Right renal cortex interstitium (tissue), 3 donors: ENCODE measurements at places on chromosomes 5 and 9. TPM values are rescaled to one million over a fixed set of nuclear protein-coding genes. Genes with fewer than 3 reads are reported as not detected.

GRCh38 chr9:84424931-84425330 is 84.4 kb upstream of the SLC28A3 start:
- DNase-seq = no peak

DNA sequence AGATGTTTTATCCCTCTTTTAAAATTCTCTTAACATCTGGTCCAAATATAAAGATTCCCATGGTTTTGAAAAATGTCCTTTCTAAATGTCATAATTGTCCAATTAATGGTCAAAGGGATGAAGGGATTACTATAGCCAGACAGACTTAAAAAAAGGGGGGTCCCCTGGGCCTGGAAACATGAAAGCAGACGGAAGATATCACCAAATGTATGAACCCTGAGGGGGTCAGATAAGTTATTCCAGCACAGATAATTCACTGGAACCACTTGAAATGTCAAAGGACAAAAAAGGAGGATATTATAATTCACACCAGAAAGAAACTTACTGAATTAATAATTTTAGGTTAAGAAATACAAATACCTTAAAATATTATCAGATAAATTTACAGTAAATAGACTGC is 155.8 kb downstream of the SEMA5A start:
- no peak for DNase-seq

DNA sequence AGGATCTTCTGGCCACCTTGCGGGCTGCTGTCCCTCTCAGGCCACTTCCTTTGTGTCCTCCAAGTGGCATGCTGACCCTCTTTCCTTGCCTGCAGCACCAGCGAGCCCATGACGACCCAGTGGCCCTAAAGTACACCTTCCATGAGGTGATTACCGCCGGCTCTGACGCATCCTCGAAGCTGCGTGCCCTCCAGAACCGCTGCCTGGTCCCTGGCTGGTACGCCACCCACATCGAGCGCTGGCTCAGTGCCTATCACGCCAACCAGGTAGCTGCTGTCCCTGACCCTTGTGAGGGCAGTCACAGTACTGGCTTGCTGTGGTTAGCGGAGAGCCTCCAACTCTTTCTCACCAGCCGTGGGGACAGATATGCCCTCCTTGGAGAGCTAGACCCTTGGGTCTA is 40.2 kb downstream of the NDST1 start:
- DNase-seq = no peak

- no peak for DNase-seq
These were observed 284.3 kb upstream of the IRX4 start for GRCh38 chr5:2166979-2167377.

- no peak for DNase-seq
These were observed 15.4 kb downstream of the MACIR start for GRCh38 chr5:103273952-103274351.

GRCh38 chr9:12790001-12790400 is 15.2 kb downstream of the LURAP1L start:
- no peak for DNase-seq

- no peak for DNase-seq
These were observed 956.8 kb downstream of the TLE1 start for GRCh38 chr9:80732506-80732905.

DNA sequence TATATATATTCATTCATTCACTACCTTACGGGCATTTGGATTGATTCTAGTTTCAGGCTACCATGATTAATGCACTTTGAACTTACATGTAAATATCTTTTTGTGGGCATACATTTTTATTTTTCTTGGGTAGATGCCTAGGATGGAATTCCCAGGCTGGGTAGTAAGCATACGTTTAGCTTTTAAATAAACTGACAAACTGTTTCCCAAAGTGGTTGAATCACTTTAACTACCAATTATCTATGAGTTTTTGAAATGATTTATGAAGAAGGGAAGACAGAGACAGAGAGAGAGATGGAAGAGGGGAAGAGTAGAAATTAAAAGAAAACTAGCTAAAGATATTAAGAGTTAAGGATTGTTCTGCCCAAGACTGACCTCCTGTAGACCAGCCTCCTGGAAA is 612.6 kb downstream of the PSAT1 start:
- no peak for DNase-seq

GRCh38 chr5:170135796-170136490 is 30.2 kb downstream of the FOXI1 start:
- DNase-seq = no peak

DNA sequence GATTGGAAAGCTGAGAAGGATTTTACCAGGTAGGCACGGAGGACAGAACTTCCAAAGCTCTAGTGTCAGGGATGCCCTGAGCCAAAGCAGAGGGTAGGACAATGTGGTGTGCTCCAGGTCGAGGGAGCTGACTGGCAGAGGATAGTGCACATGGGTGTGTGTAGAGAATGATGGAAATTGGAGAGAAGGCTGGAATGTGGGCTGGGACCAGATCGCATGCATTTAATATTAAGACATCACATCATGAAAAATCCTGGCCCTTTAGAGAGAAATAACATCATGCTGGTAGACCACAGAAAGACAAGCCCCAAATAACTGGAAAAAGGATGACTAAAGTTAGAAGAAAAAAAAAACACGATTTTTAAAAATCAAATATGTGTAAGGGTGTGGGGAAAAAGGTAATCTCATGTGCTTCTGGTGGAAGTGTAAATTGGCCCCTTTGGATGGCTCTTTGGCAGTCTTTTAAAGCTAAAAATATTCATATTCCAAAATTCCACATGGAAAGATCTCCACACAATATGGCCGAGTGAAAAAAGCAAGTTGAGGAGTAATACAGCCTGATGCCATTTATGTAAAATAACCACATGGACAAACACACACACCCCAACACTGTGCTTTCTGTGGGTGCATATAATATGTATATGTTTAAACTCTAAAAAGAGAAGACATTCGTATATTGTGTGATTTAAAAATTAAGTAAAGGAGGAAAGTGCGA is 67.0 kb upstream of the TGFBR1 start:
- no peak for DNase-seq

- no peak for DNase-seq
These were observed 13.8 kb downstream of the MACIR start for GRCh38 chr5:103272377-103272776.

GRCh38 chr5:10503321-10503720 is 60.5 kb upstream of the ANKRD33B start:
- DNase-seq = no peak

GRCh38 chr5:127517110-127517479 is 345 bp upstream of the PRRC1 start:
- peak; percentile 5 for DNase-seq

DNA sequence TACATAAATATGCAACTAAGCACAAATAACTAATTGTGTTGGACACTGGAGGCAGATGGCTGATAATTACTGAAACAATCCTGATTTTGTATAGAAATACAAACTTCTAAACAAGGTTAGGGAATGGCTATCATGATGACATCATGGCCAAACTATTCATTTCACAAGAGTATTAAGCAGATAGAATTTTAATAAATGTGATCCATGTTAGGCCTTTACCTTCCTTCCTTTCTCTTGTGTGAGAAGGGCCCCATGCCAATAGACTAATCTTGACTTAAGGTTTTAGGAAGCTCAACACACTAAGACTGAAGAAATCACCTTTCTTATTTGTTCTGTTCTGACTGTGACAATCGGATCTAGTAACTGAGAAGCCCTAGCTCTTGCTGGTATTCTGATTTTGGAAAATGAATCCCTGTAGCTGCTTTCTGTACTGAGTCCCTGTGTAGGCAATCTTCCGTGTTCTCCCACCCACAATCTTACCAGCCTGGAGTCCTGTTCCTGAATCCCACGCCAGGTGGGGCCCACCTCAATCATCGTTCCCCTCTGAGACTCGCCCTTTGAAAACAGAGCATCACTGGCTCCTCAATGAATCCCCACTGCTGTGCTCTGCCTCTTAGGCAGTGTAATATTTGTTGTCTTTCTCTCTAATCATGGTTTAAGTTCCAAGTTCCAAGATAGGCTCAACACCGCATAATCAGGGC is 168.7 kb upstream of the GNA14 start:
- DNase-seq = no peak

GRCh38 chr9:90838098-90838497 is 36.5 kb downstream of the SYK start:
- no peak for DNase-seq

- DNase-seq = no peak
These were observed 355 bp downstream of the TLE4 start for GRCh38 chr9:79572032-79572607.

DNA sequence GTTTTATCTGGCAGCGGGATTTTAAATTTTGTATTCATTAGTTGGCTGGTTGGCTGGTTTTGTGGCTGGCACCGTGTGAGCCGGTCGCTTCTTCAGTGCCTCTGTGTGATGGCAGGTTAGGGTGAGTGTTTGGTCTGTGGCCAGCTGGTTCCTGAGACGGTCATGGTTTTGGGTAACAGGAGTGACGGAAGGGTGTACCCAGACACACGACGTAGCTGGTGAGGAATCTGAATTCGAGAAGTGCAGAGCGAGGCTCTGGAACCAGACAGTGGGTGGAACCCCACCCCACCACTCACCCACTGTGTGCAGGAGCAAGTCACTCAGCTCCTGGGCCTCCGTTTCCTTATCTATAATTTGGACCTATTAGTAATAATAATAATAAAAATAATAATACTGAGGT is 2.7 kb downstream of the BTNL9 start:
- DNase-seq = no peak

DNA sequence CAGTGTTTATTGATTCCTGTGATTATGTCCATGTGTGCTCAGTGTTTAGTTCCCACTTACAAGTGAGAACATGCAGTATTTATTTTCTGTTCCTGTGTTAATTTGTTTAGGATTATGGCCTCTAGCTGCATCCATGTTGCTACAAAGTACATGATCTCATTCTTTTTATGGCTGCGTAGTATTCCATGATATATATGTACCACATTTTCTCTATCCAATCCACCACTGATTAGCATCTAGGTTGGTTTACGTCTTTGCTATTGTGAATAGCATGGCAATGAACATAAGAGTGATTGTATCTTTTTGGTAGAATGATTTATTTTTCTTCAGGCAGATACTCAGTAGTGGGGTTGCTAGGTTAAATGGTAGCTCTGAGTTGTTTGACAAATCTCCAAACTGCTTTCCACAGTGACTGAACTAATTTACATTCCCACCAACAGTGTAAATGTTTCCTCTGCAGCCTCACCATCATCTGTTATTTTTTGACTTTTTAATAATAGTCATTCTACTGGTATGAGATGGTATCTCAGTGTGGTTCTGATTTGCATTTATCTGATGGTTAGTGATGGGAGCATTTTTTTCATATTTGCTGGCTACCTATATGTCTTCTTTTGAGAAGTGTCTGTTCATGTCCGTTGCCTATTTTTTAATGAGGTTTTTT is 47.5 kb upstream of the ELL2 start:
- DNase-seq = no peak

GRCh38 chr9:111605041-111605559 is 5.7 kb upstream of the PTGR1 start:
- DNase-seq = no peak

DNA sequence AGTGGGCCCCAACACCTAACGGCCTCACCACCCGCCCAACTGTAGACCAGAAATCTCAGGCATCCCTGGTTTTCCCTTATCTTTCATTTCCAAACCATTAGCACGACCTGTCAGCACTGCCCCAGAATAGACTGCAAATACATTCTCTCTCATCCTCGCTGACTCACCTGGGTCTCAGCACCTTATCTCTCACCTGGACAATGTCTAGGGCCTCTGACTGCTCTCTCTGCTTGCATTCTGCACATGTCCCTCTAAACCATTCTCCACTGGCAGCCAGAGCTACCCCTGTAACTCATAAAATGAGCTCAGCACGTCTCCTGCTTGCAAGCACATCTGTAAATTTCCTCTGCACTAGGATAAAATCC is 12.7 kb downstream of the CKMT2 start:
- DNase-seq = no peak

DNA sequence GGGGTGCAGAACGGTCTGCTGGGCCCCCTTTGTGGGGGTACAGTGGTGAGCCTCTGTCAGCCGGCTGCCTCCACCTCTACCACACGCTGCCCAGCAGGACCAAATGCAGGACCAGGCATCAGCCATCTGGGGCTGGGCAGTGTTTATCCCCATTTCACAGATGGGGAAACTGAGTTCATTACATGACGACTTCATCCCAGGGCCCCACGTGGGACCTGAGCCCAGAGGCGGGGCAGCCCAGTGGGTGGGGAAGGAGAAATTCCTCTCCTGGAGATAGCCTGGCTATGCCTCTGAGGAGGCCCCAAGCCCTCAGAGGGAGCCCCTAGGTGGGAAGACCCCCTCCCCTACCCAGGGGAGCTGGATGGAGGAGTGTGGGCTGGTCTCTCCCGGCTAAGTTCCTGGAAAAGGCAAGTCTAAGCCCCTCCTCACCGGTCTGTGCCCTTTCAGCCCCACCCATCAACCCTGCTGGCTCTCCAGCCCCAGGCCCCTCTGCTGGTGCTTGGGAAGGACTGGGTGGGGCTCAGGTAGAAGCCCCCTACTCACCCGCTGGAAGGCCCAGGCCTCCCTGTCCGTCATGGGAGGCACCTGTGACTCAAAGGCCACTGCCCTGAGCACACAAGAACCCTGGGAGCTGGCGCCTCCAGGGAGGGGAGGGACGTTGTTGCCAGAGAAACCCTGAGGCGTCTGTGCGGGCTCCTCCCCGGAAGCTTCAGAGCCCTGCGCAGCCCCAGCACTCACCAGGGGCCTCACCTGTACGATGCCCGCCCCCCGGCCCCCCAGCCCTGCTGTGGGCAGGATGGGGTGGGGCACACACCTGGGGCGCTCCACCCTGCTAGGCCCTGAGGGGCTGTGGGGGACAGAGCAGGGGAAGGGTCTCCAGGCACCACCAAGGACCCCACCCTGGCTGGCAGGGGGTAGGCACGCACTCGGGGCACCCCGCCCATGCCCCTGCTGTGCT is 7.4 kb upstream of the CCDC187 start:
- DNase-seq = no peak

DNA sequence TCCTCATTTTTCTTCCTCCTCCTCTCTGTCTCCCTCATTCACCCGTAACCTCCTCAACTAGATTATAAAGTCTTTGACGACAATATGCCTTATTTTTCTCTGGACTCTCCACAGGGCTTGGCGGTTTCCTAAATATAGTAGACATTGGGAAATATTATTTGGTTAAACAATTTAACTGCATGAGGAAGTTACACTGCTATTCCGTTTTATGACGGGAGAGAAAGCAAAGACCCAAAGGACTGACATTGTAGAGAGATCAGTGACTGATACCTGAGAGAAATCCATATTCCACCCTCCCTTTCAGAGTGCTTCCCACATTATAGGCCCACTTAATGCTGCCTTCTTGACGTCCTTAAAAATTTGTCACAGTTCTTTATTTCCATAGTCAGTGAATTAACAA is 51.2 kb downstream of the GDA start:
- no peak for DNase-seq

Gene AGXT2
- 51.6 TPM for polyA plus RNA-seq

Gene LCN15
- not detected for polyA plus RNA-seq

Gene CDK7
- polyA plus RNA-seq = 39.6 TPM

Gene CCIN
- 0.40 TPM for polyA plus RNA-seq

Gene PCDHGB3
- 2.6 TPM for polyA plus RNA-seq

Gene GABRB2
- 2.1 TPM for polyA plus RNA-seq

Gene BHMT2
- polyA plus RNA-seq = 50.1 TPM

Gene AQP3
- 45.8 TPM for polyA plus RNA-seq
